ENCODE measurements at places on chromosomes 16 and 17. TPM values are rescaled to one million over a fixed set of nuclear protein-coding genes. Genes with fewer than 3 reads are reported as not detected.

DNA sequence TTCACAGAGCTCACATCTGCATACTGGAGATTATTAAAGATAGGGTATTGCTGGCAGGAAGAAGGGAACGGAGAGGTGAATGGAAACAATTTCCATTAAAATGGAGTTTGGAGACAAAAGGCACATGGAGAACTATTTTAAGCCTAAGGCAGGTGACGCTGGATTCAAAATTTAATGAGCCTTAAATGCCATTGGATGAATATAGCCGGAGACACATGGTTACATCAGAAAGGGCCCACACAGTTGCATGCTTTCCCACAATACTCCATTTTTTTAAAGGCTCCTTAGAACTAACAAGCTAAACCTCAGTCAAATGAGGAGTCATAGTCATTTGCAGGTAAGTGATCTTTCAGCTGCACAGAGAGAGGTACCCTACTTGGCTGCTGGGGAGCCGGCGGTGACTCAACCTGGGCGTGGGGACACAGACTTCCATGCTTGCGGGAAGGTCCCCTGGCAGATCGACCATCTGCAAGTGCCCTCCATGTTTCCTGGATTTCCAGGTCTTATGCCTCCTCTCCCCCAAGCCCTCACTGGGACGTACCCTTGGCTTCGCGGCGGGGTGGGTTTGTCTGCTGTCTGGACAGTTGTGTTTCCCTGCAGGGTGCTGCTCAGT lies 259.2 kb downstream of the CBLN1 start:
- no peak for DNase-seq

GRCh38 chr16:84561291-84561690 lies 56.6 kb downstream of the COTL1 start:
- no peak for DNase-seq

The PRSS8 gene
- 237 TPM for total RNA-seq

The ERI2 gene
- total RNA-seq = 24.6 TPM

All from Caco-2 (cell line).